HFFc6 (cell line): ENCODE measurements at places on chromosomes 6 and 20. TPM values are rescaled to one million over a fixed set of nuclear protein-coding genes. Genes with fewer than 3 reads are reported as not detected.

TGM6 gene
- total RNA-seq, result not detected in 3 replicates

- no peak for DNase-seq
- no peak overlapping the region for H3K27ac ChIP-seq
- H3K4me3 ChIP-seq, result no peak overlapping the region
- H3K4me1 ChIP-seq, result peaks cover 17% of the 10 kb centered on the region
Observed at GRCh38 chr6:158205169-158205944, 37.2 kb downstream of the GTF2H5 start.

DNA sequence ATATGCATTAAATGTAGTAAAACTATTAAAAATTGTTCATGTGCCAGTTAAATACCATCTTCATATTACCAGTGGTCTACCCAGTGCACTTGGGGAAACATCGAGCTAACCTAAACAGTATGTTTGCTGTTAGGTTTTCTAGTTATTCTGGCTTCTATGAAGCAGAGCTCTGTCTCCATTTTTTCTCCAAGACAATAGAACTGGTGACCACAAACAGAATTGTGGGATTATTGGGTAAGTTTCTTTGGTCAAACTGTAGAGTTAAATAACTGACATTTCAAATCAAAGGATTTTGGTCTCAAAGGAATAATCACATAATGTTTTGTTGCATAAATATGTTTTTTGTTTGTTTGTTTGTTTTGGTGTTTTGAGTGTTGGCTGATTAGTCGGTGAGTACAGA lies 40.5 kb upstream of the EDN3 start:
- no peak overlapping the region for H3K27ac ChIP-seq
- no peak for DNase-seq
- H3K4me3 ChIP-seq, result no peak overlapping the region
- H3K36me3 ChIP-seq, result no peaks in the 10 kb centered on the region
- no peaks in the 10 kb centered on the region for H3K4me1 ChIP-seq

- H3K27me3 ChIP-seq, result no peaks in the 10 kb centered on the region
- peaks cover 30% of the 10 kb centered on the region for H3K36me3 ChIP-seq
- H3K4me3 ChIP-seq, result no peak overlapping the region
- no peak for DNase-seq
- H3K27ac ChIP-seq, result no peak overlapping the region
Observed at GRCh38 chr6:71396410-71396801, 107.8 kb downstream of the OGFRL1 start.

GRCh38 chr6:45664707-45665106 lies 287.0 kb upstream of the SUPT3H start:
- peaks cover 12% of the 10 kb centered on the region for H3K36me3 ChIP-seq
- H3K4me1 ChIP-seq, result peaks cover 39% of the 10 kb centered on the region
- H3K4me3 ChIP-seq, result no peak overlapping the region
- no peak overlapping the region for H3K27ac ChIP-seq

GRCh38 chr6:134663800-134664535 lies 285.9 kb downstream of the ALDH8A1 start:
- H3K4me1 ChIP-seq, result peaks cover 32% of the 10 kb centered on the region
- H3K27me3 ChIP-seq, result no peaks in the 10 kb centered on the region
- DNase-seq, result no peak
- H3K4me3 ChIP-seq, result no peak overlapping the region

GRCh38 chr20:32439132-32439829 lies 81.2 kb downstream of the ASXL1 start:
- peak overlapping the region; percentile 88 for H3K27ac ChIP-seq
- H3K4me3 ChIP-seq, result peak overlapping the region; percentile 15; the same call in 1 of the 2 replicates
- H3K4me1 ChIP-seq, result peaks cover 41% of the 10 kb centered on the region
- DNase-seq, result peak; percentile 87
- H3K36me3 ChIP-seq, result peaks cover 44% of the 10 kb centered on the region
